ENCODE measurements at places on chromosomes 1 and 21.
A peak's percentile ranks its signal among the peaks of the same experiment; 100 is the strongest.

DNA sequence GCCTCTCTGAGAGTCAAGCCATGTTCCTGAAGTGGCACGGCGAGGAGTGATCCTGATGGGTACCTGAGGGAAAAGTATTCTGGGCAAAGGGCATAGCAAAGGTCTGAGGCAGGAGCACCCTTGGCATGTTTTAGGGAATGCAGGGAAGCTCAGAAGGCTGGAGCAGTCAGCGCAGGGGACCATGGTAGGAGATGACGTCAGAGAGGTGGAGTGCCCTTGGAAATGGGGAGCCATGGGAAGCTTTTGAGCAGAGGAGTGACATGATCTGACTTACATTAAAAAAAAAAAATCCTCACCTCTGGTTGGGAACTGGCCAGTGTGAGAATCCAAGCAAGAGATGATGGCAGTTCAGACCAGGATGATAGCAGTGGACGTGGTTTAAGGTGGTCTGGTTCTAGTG, 37.2 kb downstream of the PDPN start:
- DNase-seq, result no peak

DNA sequence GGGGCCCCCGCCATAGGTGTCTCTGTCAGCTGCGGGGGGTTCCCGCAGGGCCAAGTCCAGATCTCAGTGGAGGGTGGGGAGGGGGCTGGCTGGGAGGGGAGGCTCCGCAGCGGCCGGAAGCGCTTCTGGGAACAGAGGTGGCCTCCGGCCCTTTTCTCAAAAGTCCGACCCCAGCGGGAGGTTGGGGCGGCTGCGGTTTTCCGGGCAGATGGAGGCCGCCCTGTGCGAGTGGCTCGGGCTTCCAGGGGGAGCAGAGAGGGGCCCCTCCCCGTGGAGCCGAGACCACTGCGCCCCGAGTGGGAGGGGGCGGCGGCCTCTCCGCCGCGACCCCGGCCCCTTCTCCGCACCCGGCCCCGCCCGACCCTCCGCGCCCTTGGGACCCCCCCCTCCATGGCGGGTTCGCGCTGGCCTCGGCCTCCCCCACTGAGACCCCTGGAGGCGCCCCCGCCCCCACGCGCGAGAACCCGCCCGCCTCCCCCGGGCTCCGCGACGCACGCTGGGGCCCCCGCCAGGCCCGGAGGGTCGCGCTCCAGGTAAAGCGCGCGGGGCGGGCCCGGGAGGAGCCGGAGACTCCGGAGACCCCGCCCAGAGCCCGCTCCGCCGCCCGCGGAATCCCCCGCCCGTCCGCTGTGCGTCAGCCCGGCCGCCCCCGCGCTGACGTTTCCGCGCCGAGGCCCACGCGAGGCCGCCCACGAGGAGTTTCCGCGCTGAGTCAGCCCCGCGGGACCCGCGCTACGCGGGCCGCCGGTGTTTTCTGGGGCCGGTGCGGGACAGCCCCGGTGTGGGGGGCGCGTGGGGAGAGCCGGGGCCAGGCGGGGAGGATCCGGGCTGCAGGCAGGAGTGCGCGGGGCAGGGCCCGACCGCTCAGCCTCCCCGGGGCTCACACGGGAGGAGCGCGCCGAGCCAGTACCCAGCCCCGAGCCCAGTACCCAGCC, 5.2 kb downstream of the TNFRSF18 start:
- peak; percentile 27 for DNase-seq

GRCh38 chr1:188188317-188188716, 1359.6 kb downstream of the PLA2G4A start:
- no peak for DNase-seq

DNA sequence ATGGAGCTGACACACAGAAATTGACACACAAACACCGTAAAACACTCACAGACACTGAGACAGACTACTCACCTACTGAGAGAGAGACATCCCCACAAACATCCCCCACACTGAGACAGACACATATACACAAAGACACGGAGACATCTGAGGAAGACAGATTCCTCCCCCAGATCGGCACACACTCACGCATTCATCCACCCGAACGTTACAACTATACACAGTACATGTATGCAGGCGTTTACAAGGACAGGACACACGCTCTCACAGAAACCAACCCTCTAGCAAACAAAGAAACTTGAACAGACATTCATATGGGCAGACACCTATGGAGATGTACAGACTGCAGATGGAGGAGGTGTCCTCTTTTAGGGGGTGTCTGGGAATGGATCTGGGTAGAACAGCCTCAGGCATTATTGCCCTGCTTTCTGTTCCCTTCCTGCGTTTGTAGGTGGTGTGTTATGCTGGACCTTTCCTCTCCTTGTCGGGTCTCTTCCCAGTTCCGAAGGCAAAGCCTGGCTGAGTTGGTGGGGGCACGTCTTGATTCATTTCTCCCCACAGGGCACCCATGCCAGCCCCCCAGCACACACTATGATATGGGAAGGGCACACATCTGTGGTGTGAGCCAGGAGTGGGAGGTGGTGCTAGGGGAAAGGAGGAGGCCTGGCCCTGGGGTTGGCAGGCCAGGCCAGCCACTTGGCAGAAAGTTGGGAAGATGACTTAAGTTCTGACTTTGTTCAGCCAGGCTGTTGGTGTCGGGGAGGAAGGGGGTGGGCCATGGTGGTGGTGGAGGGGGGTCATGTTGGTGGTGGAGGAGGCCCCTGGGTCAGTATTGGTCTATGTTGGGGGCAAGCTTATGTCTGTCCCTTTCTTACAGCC, 1.5 kb downstream of the KIRREL1 start:
- DNase-seq, result no peak

- no peak for DNase-seq
Observed at GRCh38 chr1:81463936-81464837, 336.5 kb upstream of the ADGRL2 start.

DNA sequence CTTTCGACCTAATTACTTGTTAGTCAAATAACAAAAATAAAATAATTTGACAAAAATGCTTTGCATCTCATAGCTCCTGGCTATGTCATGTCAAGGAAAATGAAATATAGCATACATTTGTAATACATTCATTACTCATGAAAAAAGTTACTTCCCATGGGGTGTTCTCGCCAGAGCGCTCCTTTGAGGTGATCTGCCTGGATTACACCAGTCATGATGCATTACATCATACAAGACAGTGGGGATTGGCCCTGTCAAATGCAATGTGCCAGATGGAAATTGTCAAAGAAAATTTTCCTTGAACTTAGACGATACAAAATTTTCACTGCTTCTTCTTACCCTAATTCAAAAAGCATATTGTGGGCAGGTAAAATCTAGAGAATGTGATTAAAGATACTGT, 215.6 kb upstream of the B3GALT2 start:
- DNase-seq, result no peak

DNA sequence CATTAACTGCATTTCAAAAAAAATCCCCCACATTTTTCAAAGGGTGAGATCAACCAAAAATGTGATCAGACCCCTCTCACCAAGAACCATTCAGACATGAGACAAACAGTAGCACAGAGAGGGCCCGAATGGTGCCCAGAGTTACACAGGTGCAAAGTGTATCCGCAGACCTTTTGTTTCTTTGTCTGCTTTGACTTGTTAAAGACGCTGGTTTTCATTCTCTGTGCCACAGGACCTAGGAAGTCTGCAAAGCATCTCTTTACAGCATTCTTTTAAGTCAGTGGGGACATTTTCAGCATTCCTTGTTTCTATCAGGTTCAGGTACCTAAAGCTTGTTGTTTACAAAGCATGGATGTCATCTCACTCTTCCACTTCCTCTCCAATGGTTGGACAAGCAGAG, 87.2 kb upstream of the MAP1LC3C start:
- DNase-seq, result peak; percentile 9

DNA sequence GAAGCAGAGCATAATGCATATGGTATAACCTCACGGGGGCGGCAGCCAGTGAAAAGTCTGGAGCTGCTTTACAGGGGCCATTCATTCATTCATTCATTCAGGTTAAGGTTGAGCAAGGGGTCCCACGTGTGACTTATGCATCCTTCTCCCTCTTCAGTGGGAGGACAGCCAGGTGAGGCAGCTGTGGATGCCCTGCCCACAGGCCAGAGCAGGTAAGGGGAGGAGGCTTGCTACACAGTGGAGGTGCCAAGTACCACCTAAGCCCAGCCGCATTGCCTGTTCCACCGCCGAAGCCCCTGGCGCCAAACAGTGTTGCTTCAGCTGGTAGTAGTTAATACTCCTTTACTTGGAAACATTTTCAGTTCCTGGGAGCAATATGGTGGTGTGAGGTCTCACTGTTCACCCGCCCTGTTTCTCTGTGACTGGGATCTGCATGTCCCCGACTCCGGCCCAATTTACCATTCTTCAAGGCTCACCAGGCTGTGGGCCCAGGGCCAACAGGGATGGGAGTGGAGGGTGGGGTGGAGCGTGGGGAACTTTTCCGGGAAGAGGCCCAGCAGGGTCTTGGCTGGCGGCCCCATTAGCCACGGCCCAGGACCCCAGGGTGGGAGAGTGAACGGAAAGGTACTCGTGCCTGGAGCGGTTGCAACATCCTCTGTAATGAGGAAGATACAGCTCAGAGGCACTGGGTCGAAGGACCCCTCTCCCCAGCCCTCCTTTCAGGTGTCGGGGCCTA, 722 bp upstream of the PODN start:
- no peak for DNase-seq
